Stimulated activated CD8-positive, alpha-beta memory T cell treated with anti-CD3 and anti-CD28 coated beads, Interleukin-15, amount 100 ng/mL, for 48 hours (primary cell): ENCODE measurements at places on chromosomes 5 and 9.

DNA sequence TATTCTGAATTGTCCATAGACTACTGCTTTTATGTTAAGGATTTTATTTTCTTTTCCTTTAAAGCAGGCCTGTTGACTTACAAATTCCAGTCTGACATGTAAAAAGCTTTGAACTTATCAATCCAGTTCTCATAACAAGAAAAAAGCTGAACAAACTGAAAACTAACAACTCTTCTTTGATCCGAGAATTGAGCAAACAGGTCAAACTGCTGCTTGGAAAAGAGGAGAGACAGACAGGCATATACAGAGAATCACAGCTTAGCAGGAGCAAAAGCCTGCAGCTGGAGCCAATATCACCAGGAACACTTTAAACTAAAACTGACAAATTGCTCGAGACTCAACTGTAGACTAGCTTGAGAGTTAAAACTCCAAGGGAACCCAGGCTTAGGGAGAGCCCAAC, 85.8 kb downstream of the HINT1 start:
- DNase-seq, result no peak

GRCh38 chr5:87136733-87137132, 130.9 kb upstream of the RASA1 start:
- DNase-seq, result no peak

DNA sequence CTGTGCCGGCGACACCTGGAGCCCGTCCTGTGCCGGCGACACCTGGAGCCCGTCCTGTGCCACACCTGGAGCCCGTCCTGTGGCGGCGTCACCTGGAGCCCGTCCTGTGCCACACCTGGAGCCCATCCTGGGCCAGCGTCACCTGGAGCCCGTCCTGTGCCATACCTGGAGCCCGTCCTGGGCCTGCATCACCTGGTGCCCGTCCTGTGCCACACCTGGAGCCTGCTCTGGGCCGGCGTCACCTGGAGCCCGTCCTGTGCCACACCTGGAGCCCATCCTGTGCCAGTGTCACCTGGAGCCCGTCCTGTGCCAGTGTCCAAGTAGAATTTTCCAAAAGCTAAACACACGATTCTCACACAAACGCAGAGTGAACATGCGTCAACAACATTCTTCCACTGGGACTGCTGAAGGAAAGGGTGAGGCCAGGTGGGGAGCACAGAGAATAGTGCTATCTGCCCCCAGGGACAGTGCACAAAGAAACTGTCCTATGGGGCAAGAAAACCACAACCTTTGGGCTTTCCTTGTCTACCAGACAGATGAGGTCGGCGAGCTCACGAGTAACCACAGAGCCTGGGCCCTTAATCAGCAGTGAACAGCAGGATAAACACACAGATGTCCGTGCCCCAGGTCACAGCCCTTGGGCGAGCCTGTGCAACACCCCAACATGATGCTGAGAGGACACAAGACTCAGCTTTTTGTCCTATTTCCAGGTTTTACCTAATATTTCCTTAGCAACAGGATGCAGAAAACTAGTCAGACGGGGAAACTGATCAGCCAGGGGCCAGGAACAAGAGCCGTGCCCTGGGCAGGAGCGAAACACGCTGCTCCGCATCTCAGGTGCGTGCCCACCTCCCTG, 7.9 kb downstream of the QSOX2 start:
- DNase-seq, result no peak

GRCh38 chr5:131276072-131276471, 12.2 kb downstream of the CDC42SE2 start:
- DNase-seq, result no peak

DNA sequence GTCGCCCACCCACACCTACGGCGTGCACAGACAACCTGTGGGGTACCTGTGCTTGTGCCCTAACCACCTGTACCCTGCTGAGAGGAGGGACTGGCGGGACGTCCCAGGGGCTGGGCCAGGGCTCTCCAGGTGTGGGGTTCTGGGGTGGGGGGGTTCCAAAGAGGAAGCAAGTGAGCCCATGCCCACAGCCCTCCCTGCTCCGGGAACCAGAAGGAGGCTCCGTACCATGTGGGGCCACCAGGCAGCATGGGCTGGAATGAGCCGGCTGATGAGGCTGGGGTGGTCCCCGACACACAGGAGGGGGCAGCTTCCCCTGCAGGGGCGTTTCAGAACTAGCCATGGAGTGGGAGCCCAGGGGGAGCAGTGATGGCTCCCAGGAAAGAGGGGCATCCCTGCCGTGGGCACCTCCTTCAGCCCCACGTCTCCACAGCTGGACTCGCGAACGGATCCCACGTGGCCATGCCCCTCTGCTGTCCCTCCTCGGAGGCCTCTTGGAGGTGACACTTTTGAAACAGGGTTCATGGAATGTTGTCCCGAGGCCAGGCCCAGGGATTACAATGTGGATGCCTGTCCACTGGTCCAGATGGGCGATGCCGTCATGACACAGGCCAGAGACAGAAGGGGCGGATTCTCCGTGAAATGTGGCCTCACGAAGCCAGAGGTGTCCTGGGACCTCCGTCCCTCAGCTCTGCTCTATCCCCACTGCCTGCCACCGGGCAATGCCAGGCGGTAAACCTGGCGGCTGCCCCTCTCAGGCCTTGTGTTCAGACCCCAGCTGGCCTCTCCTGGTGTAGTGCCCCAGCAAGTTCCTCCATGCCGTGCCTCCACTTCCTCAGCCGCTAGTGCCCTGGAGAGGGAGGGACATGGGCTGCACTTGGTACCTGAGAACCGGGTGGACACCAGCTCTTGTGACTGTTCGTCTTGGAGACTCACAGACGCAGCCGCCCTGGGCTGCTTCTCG, 33.6 kb upstream of the IRX4 start:
- DNase-seq, result no peak

DNA sequence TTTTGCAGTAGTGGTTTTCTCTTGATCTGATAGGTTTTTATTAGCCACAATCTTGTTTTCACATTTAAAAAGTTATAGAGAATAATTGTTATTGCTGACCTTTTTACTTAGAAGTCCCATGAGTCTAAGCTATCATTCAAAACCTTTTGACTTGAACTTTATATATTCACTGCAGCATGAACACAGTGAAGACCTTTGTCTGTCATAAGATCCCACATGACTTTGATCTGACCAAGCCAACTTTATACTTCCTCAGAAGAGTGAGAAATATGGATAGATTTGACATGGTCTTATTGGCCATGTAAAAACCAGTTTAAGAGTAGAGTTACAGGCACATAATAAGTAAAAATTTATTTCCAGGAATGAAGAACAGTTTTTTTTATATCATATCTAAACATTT, 34.1 kb downstream of the RAD1 start:
- DNase-seq, result no peak

GRCh38 chr5:153130296-153130695, 360.2 kb upstream of the GRIA1 start:
- no peak for DNase-seq

GRCh38 chr5:55492449-55492848, 42.3 kb downstream of the PLPP1 start:
- DNase-seq, result no peak

- no peak for DNase-seq
These were observed 171.3 kb downstream of the RGS3 start for GRCh38 chr9:113634596-113635515.

GRCh38 chr5:126464959-126465358, 41.8 kb downstream of the GRAMD2B start:
- DNase-seq, result no peak

DNA sequence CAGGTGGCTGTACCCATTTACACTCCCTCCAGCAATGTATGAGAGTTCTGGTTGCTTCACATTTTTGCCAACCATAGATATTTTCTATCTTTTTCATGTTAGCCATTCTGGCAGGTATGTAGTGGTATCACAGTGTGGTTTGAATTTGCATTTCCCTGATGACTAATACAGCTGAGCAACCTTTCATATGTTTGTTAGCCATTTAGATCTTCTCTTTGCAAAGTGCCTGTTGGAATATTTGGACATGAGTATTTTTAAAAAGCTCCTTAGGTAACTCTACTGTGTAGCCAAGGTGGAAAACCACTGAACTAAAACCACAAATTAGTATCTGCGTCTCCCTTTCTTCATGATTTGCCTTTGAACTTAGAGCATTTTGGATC, 31.9 kb downstream of the IRF1 start:
- DNase-seq, result no peak
